ENCODE measurements at places on chromosomes 1 and 21. TPM values are rescaled to one million over a fixed set of nuclear protein-coding genes. Genes with fewer than 3 reads are reported as not detected.

GRCh38 chr1:53274026-53274425 lies 35.7 kb upstream of the MAGOH start:
- DNase-seq: no peak

SAMSN1 gene
- 0.14 TPM for total RNA-seq

DNA sequence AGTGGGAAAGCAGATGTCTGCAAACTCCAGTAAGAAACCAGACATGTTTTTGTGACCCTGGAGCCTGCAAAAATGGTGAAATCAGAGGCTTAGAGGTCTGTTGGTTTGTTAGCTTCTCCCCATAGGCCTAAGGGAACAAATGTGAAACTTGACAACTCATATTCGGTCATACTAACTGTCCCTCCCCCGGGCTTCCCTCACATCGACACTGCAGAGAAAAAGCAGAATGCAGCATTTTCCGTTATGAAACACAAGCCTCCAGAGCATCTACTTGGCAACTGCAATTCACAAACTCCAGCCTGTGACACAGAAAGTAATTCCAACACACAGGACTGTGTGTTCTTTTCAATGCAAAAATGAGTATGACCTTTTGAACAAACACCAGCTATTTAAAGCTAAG lies 3.7 kb downstream of the KCNA2 start:
- DNase-seq: no peak

GRCh38 chr1:116431870-116432500 lies 58.9 kb downstream of the ATP1A1 start:
- no peak for DNase-seq

Data from kidney epithelial cell (primary cell).